ENCODE measurements at places on chromosomes 5 and 9.
A peak's percentile ranks its signal among the peaks of the same experiment; 100 is the strongest.

- DNase-seq, result no peak
Measured at GRCh38 chr9:123337971-123338370, 18.0 kb upstream of the CRB2 start.

DNA sequence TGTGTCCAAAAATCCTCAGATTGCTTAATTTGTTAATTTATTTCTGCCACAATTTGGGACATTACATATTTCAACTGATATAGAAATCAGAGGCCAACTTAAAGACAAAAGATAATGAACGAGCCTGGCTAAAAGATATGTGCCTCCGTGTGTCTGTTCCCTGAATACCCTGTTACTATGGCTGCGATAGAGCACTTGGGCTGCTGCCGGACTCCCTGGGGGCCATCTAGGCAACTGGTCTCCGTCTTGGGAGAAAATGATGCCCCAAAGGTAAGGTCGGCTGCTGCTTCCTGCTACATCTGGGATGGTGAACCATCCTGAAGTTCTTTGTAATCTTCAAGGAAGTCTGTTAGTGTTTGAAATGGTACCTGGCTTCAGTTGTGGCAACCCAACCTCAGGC, 72.0 kb downstream of the RCL1 start:
- DNase-seq, result no peak

DNA sequence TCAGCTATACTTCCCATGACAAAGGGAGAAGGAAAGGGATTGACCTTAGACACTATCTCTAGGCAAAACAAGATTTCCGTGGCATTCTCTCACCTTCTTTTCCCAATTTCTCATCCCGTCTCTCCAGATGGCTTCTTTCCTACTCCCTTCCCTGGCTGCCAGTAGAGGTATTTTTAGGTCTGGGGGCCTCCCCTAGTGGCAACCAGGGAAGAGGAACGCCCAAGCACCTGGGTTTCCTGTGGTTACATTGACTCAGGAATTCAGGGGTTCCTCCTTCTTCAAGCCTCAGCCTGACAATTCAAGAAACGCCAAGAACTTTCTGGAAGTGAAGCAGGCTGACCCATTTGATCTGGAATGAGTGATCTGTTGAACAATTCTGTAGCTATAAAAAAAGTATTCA, 111.5 kb upstream of the OSMR start:
- no peak for DNase-seq

GRCh38 chr9:75128535-75128934, 40.2 kb downstream of the OSTF1 start:
- no peak for DNase-seq

DNA sequence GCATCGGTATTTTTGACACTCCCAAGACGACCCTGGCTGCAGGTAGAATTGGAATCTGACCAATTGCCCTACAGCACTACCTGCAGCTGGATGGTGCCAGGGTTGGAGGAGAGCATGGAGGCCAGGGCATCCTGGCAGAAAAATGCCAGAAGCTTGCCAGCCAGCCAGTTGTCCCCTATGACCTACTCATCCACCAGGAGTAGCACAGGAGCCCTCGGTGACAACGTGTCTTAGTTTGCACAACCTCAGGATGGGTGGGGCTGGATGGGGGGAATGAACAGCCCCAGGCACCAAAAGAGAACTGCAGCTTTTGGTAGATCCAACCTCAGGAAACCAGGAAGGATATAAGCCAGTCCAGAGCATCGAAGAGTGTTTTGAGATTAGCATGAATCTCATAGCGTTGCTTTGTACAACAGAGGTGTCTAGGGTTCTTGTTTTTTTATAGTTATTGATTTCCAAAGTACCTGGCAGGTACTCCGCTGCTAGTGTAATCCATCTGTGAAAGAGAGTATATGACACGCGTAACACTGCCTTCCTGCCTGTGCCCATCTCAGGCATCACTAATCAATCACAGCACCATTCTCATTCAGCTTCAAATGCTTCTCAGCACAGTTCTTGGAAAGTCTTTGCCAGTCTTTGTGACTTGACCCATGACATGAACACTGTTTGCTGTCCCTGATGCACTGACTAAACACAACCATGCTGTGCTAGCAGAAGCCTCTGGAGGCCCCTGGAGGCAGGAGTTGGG, 36.7 kb upstream of the ASS1 start:
- no peak for DNase-seq

- DNase-seq, result peak; percentile 6
Measured at GRCh38 chr9:504921-505740, 290.5 kb downstream of the DOCK8 start.

DNA sequence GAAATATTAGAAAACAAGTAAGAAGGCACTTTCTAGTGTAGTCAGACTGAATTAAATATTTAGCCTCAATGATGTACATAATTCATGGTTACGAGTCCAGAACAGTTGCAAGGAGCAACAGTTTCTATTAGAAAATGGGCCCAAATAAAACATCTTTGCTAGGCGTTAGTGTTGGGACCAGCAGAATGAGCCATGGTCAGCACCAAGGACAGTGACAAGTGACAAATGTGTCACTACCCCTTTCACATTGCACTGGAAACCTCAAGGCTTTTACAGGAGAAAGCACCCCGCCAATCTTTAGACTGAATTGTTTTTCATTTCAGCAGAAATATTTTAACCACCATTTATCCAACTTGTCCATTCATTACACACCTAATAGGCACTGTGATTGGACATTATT, 301.3 kb upstream of the ADCY2 start:
- DNase-seq, result no peak

Data from AG08395 (cell line).